ENCODE measurements at places on chromosomes 3 and 15.

DNA sequence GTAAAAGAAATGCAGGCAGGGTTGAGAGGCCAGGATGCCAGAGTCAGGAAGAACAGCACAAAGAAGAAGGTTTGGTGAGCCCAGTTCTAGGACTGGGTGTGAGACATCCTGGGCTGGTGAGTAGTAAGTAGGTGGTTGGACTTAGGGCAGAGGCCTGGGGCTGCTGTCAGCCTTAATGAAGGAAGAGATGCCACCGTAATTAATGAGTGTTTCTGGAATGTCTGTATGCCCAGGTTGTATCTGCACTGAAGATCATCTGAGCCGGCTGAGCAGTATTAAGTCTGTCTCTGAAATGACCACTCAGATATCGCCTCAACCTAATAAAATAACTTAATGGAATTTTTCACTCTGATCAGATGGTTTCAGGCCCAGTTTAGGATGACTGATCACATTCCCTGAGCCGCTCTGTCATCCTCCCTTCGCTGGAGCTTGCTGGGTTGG lies 532.9 kb upstream of the IL12A start:
- DNase-seq, result no peak

DNA sequence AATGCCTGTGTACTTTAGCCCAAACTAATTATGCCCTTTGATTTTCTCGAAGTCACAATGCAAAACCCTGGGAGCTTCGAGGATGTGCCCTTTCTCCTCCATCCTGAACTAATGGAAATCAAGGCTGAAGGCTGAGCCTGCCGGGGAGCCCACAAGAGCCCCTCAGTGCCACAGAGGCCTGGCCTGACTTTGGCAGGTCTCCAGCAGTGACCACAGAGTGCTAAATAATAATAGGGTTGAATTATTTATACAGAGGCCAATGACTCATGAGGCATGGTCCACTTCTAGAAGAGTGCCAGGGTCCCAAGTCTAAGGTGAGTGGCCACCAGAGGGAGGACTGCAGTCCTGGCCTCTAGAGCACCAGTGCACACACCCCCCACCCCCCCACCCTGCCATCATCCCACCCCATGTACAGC lies 19.1 kb upstream of the GLCE start:
- DNase-seq, result no peak

- DNase-seq, result no peak
Observed at GRCh38 chr3:116337229-116337628, 108.1 kb downstream of the LSAMP start.

- no peak for DNase-seq
Observed at GRCh38 chr3:134972836-134973455, 177.9 kb downstream of the EPHB1 start.

DNA sequence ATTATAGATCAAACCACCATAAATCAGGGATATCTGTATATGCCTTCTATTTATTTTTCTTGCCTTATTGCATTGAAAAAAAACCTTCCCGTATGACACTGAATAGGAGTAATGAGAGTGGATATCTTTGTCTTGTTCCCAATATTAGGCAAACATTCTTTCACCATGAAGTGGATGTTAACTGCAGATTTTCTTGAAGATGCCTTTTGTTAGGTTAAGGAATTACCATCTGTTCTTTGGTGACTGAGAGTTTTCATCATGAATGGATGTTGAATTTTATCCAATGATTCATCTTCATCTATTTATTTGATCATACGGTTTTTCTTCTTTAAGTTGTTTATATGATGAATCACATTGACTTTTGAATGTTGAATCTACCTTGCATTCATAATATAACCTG lies 47.1 kb upstream of the MECOM start:
- DNase-seq, result no peak

GRCh38 chr3:121430664-121431215 lies 115.0 kb downstream of the POLQ start:
- no peak for DNase-seq

- no peak for DNase-seq
Observed at GRCh38 chr3:136074546-136075170, 109.1 kb downstream of the PPP2R3A start.

DNA sequence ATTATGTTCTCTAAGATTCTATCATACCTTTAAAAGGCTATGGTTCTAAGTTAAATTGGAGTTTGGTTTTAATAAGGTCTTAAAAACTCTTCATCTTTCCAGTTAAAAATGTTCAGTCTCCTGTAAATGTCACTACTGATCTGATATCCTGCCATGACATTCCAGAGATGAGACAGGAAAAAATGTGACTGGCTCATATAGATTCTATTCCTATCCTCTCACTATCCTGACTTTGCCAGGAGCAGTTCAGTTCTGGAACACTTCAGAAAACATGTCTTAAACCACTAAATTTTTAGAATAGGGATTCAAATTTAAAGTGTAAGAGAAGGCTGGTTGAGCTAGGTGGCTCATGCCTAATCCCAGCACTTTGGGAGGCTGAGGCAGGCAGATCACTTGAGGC lies 170.9 kb downstream of the TNIK start:
- no peak for DNase-seq

- no peak for DNase-seq
Observed at GRCh38 chr15:85421116-85421925, 40.9 kb downstream of the AKAP13 start.

DNA sequence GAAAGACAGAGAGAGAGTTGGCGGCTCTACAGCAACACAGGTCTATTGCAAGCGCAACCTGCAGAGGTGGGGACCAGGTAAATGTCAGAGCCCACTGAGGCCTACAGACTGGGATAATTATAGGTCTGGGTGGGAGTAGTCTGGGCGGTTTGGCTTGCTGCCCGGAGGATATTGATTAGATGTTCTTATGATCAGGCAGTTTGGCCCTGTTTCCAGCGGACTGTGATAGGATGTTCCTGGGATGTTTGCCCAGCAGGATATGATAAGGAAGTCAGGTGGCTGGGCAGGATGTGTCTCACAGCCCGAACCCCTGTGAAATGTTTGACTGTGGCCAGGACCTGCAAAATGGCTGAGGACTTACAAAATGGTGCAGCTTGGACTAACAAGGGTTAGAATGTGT lies 364.9 kb downstream of the NAALADL2 start:
- no peak for DNase-seq

DNA sequence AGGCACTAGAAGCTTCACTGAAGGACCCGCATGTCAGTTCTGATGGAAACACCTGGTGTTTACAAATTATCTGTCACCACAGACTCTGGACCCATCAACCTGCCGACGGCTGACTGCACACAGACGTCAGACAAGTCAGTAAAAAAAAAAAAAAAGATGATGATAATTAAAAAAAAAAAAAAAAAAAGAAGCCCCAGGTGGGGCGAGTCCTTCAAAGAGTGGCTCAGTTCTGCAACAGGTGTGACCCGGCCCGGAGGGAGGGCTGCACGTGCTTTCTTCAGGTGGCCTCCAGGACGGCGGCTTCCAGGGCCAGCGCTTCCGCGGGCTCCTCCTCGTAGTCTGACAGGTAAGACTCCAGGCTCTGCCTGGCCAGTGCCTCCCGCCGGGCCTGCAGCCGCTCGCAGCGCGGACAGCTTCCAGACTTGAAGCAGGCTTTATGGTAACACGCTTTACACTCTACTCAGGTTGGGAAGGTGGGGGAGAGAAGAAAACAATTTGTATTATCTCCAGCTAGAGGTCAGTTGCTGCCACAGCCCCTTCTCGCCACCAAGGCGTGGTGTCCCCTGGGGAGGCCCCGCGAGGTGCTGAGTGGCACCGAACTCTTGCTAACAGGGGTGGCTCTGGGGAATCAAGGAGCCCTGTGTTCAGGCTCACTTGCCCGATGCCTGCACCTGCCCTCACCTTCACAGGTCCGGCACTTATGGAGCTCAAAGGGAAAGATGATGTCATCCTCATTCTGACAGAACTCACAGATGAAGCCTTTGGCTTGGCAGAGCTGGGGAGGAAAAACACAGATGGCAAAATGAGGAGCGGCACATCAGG lies 61.8 kb downstream of the RUBCN start:
- no peak for DNase-seq

DNA sequence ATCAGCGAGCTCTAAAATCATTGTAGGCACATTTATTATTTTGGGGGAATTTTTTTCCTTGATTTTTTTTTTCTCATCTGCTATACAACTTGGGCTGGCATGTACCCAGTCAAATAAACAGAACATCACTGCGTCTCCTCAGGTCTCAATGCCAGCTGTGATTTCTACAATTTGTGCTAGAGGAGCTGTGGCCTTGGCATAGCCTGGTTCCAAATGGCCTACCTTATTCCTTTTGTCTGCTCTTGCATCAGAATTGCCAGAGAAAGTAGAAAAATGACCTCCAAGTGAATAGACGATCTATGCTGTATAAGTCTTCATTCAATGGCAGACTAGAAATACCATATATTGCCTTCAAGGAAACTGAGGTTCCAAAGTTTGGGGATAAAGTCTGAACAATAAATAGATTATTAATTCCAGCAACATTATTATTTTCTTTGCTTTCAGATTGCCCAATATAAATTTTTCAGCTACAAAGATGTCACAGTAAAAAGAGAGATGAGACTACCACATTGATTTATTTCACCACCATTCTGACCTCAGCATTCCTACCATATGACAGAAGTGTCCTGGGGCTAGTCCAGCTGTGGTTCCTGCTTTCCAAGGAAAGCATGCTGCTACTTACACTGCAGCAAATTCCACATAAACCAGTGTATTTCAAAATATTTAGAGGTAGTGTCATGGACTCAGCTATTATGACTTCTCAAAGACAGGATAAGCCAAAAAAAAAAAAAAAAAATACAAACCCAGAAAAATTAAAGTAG lies 493.9 kb upstream of the ZNF385D start:
- DNase-seq, result no peak

DNA sequence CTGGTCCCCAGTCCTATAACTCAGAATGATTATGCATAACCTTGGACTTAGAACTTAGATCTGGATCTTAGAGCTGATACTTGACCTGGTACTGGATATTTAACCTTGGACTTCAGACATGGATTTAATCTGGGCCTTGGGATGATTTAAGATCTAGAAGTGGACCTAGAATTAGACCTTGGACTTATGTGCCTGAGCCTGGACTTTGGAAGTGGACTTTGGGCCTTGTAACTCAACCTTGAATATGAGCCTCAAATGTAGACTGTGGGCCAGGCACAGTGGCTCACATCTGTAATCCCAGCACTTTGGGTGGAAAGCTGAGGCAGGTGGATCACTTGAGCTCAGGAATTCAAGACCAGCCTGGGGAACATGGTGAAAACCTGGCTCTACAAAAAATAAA lies 46.1 kb downstream of the ZNF589 start:
- no peak for DNase-seq

GRCh38 chr3:155553326-155553725 lies 191.5 kb downstream of the PLCH1 start:
- no peak for DNase-seq

DNA sequence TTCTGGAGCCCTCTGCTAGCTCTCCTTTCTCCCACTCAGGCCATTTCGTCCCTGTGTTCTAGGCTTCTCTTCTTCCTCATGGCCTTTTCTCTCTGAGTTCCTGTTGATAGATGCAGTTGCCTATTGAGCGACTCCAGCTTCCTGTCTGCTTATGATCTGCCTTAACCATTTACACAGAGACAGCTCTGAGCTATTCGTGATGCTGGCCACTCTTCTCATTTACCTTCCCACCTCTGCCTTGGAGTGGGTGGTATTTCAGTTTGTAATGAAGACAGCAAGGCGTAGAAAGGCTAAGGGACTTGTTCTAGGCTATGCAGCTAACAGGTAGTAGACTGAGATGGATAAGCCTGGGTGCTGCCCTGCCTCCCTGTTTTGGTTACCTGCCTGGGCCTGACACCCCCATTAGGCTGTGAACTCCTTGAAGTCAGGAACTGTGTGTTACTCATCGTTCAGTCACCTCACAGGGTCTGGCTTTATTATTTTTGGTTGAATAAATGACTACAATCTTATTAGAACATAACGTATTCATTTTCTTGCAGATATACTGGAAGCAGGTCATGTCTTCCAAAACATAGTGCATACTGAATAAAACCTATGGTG lies 12.6 kb upstream of the ZBTB47 start:
- no peak for DNase-seq

DNA sequence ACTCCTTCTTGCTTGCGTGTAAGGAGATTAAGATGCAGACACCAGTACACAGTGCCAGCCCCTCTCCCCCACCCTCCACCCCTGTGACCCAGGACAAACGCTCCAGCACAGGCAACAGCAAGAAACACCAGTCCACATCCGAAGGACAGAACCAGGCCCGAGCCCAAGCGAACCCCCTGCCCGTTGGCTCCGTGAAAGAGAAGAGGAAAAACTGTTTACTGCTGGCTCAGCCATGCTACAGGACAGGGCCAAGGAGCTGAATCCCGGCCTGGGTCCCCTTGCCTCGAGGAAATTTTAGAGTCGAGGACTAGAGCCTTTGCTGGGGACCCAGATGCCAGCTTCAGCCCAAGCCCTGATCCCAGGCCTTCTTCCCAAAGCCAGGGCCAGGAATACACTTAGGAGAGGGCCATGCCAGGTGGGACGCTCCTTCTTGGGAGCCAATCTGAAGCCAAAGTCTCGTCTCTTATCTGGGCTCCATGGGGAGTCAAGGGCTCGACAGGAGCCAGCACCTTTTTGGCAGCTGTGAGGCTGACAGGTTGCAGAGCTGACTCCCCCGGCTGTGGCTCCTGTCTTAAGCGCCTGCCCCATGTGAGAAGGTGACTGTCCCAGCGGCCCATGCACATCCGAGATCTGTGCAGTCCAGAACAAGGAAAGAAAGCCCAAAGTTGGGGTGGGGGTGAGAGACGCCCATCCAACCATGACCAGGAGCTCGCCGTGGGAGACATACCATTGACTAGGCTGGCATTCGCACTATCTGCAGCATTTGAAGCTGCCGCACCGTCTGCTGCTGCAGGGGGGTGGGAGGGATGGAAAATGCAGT lies 63.8 kb upstream of the SEC13 start:
- DNase-seq, result no peak

DNA sequence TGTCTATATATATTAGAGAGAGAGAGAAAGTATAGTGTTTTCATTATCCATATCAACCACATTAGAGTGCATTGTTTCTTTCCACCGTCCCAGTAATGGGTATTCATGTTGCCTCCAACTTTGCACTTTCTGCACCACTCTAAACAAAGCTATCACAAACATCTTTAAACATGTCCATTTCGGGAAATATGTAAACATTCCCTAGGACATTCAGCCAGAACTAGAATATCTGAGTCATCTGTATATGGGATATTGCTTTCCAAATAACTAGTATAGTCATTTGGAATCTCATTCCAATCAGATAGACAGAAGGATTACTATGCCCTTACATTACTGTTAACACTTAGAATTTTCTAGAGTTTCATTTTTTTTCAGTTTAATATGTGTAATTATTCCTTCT lies 914.9 kb upstream of the EPHA6 start:
- no peak for DNase-seq

GRCh38 chr15:39365161-39365560 lies 215.7 kb upstream of the THBS1 start:
- DNase-seq, result no peak
